ENCODE measurements at places on chromosomes 7 and 10. TPM values are rescaled to one million over a fixed set of nuclear protein-coding genes. Genes with fewer than 3 reads are reported as not detected.

GRCh38 chr10:123143162-123143824 is 4.6 kb upstream of the HMX2 start:
- DNase-seq = no peak

GRCh38 chr10:725786-726185 is 36.3 kb upstream of the DIP2C start:
- no peak for DNase-seq

GRCh38 chr7:49762666-49763065 is 10.8 kb upstream of the VWC2 start:
- no peak for DNase-seq

- no peak for DNase-seq
Measured at GRCh38 chr7:31695859-31696614, 9.0 kb downstream of the PPP1R17 start.

DNA sequence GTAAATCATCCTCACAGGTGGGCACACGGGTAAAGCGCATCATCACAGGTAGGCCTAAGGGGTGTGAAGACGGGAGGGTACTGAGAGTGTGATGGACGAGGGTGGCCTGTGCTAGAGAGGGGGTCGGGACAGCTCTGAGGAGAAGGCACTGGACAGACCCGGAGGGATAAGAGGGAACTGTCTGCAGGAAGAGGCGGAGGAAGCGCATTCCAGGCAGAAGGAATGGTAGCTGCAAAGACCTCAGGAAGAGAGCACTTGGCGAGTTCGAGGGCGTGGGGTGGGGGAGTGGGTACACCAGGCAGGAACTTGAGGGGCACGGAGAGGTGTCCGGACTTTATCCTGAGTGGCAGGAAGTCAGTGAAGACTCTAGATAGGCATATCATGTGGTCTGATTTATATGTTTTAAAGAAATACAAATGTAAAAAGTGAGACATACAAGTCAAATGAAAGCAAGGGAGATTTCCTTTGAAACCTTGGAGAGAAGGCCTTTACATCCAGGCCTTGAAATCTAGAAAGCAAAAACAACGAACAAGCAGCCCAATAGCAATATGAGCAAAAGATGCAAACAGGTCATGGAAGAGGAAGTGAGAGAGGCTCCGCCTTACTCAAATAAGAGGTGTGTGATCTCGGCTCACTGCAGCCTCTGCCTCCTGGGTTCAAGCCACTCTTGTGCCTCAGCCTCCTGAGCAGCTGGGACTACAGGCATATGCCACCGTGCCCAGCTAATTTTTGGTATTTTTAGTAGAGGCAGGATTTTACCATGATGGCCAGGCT is 3.6 kb downstream of the LHPP start:
- DNase-seq = no peak

GRCh38 chr10:75541411-75541810 is 110.0 kb downstream of the LRMDA start:
- DNase-seq = no peak

GRCh38 chr10:25912866-25913265 is 21.2 kb upstream of the MYO3A start:
- DNase-seq = no peak

Gene ACHE
- total RNA-seq = 2.5 TPM

GRCh38 chr7:151079199-151079910 is 1.3 kb downstream of the FASTK start:
- no peak for DNase-seq

DNA sequence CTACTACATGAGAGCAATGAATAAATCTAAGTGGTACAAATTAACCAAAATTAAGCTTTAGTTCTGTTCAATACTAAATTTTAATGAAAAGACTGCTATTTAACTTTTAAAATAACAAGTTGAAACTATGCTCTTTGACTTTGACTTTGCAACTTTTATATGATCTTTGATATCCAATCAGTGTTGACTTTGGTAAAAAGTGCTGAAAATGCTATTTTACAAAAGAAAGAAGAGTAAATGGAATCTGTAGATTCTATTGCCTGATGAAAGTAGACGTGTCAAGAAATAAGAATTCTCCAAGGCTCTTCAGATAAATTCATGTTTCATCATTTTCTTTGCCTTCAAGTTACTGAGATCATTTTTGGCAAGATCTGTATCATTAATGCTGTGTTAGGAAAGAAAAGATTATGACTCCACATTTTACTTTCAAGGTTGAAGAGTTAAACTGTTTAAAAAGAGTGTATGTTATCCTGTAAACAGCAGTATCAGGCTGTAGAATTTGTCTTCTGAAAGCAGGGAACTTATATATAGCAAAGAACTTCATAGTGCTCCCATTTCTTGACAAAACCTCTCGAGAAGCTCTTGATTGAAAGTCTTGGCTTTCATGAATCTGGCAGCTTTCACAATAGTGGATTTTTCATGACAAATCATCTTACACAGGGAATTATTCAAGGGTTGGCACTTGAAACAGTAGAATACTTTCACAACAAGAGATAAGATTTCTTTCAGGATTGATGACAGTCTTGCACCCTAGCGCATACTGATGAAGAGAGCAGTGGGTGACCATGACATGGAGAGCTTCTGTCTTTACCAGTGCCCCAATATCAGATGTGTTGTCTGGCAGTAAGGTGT is 72.1 kb downstream of the PTEN start:
- no peak for DNase-seq

DNA sequence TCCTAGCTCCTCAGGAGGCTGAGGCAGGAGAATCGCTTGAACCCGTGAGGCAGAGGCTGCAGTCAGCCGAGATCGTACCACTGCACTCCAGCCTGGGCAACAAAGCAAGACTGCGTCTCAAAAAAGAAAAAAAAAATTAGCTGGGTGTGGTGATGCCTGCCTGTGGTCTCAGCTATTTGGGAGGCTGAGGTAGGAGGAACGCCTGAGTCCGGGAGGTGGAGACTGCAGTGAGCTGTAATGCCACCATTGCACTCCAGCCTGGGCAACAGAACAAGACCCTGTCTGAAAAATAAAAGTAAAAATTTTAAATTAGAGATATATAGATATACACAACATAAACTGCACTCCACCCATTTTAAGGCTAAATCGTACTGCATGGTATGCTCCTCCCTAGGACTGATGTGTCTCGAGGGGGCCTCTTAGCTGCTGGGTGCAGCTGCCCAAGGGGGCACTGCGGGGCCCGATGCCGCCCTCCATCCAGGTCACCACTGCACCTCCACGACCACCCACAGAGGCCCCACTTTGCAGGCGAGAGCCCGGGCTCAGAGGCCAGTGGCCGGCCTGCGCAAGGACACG is 40.9 kb upstream of the FOXK1 start:
- no peak for DNase-seq

DNA sequence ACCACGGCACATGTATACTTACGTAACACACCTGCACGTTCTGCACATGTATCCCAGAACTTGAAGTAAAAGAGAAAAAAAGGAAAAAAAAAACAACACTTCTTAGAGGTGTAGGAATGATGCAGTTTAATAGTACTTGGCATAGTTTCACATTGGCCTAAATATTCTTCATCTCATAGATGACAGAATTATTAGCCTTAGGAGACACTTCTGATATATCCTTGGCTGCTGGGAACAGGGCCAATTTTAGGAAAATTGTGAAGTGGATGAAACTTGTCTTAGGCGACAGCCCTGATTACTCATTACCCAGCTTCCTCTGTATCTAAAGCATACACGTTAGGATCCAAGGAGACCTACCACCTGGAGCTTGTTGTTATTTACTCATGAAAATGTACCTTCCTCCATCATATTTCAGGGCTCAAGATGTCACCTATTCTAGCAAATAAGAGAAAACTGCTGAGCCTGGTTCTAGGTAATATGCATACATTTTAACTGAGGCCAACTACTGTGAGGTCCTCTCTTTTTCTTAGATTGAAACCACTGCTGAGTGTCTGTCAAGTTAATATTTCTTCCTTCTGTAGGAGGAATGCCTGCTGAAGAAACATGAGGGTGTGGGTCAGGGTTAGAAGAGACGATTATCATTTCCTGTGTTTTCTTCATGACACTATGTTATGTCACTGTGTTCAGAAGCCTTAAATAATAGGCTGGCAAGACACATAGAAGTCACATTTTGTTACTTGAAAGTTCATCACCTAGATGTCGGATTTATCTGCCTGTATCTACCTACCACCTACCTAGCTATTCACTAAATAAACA is 44.3 kb downstream of the CPED1 start:
- DNase-seq = no peak

Gene EIF5AL1
- total RNA-seq = 0.47 TPM

Gene RARRES2
- total RNA-seq = 12.8 TPM

DNA sequence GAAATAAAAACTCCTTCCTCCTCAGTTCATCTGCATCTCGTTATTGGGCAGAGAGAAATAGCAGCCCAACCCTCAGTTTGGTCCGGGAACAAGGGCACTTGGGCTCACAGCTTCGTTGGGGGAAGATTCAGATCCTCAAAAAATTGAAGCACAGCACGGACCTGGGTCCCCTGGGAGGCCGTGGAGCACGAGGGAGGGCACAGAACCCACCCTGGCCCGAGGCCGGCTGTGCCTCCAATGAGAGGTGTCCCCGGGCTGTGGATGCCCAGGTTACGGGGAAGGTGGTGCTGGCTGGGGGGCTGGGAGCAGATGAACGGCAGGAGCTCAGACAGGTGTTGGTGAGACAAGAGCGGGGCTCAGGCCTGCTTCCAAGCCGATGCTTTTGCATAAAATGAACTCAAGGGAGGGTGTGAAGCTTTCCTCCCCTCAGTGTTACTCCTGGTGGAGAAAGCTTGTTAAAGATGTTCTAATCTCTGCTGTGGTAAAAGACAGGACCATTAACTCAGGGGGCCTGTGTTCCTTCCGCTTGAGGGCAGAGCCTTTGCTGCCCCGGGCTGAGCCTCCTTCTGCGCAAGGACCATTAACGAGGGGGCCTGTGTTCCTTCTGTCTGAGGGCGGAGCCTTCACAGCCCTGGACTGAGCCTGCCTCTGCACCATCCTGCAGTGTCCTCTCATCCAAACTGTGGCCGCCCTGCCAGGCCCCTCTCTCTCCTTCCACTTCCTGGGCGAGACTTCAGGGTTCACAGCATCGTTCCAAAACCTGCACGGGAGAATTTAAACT is 302.2 kb downstream of the ADARB2 start:
- no peak for DNase-seq

DNA sequence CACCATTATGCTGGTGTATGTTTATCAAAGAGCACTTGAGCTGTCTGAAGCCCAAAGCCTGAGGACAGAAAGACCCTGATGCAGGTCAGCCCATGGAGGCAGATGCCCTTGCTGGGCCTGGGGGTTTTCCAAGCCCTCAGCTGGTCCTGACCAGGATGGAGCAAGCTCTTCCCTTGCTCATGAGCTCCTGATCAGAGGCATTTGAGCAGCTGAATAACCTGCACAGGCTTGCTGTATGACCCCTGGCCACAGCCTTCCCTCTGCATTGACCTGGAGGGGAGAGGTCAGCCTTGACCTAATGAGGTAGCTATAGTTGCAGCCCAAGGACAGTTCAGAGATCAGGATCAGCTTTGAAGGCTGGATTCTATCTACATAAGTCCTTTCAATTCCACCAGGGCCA is 13.0 kb downstream of the AQP1 start:
- DNase-seq = no peak

Gene EBLN1
- not detected for total RNA-seq
